ENCODE measurements at places on chromosomes 6 and 20.
A peak's percentile ranks its signal among the peaks of the same experiment; 100 is the strongest.

DNA sequence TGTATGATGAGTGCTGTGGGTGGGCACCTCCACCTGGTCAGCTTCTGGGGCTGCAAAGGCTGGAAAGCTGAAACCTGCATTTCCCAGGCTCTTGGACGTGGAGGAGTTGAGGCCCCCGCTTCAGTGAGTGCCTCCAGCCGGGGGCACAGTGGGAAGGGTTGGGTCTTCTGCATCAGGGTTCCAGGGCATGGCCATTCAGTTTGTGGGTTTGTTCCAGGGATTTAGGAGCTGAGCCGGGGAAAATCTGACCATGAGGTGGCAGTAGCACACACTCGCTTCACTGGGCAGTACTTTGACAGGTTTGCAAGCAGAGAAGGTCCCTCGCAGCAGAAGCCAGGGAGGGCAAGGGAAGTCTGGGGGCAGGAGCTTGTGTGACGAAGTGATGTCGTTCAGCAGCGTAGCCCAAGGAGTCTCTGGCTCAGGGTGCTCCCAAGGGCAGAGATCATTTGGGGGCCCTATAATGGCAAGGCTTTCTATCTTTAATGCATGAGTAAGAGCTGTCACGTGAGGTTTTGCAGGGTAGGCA is 69.5 kb upstream of the SULF2 start:
- no peak for DNase-seq

DNA sequence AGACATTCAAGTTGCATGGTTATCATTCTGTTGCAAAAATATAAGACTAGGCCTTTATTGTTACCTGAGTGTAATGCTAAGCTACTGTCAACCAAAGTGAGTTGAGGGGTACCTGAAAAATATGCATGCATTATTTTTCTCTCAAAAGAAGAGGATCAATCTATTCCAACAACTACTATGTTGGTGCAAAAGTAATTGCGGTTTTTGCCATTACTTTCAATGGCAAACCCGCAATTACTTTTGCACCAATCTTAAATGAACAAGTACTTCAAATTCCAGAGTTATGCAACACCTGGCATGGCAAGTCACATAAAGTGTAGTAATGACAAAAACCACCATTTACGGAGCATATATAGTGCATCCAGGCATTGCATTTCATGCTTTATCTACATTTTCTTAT is 307.0 kb upstream of the NOX3 start:
- no peak for DNase-seq

DNA sequence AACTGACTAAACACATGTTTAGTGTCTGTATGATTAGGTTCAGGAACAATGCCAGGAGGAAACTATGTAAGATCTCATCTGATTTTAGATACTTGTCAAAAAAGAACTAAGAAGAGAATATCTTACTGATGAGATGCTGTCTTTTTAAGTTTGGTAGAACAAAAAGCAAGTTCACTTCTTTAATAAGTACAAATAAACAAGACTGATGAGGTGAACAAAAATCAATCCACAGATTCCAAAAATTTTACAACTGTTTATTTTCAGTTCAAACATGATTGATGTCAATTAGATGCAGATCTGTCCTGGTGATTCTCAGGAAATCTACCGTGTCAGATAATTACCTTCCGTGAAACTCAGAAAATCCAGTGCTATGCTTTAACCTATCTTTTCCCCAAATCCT is 24.9 kb downstream of the EPHA7 start:
- DNase-seq, result no peak

GRCh38 chr6:156449128-156449527 is 328.1 kb upstream of the ARID1B start:
- no peak for DNase-seq

DNA sequence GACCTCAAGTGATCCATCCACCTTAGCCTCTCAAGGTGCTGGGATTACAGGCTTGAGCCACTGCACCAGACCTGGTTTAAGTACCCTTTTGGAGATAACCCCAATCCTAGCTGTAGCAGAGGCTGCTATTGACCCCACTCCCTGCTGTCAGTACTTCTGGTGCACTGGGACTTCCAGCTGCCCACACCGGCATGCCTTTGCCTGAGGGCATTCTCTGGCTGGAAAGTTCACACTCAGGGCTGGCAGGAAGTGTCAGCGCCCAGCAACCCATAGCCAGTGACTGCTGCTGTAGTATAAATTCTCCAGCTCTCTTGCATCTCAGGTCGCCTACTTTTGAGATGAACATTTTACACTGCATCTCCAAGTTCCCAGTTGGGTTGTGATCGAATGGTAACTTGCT is 75.3 kb downstream of the UTRN start:
- no peak for DNase-seq

GRCh38 chr6:119209452-119210205 is 131.2 kb upstream of the FAM184A start:
- no peak for DNase-seq

- no peak for DNase-seq
Measured at GRCh38 chr6:27135087-27135657, 112.3 kb upstream of the PRSS16 start.

- DNase-seq, result no peak
Measured at GRCh38 chr20:16576219-16576618, 3.0 kb upstream of the KIF16B start.

DNA sequence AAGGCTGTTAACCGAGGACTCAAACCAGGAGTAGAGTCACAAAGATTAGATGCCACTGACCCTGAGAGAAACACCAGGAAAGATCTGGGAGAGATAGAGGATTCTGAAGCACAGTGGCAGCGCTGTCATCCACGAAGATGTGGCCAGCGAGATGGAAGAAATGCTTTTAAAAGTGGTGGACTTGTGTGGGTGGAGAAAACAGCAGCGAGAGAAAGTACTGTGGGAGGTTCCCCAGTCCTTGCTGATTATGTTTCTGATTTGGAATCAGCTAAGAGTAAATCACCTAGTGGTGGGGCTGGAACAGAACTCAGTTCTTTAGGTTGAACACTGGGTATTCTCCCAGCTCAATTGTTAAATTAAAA is 435 bp upstream of the ZNF322 start:
- peak; percentile 53 for DNase-seq

DNA sequence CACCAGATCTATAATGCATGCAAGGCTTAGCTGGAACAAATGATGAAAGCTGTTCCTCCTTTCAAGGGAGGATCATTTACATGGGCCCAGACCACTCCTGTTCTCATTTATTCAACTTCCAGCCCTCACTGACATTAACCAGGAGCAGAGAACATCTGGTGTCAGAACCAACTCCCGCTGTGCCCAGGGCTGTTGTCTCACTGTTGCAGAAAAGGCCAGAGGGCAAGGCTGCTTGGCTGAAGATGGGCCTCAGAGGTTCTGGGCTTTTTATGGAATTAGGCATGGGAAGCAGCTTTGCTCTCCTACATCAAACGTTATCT is 164.2 kb downstream of the GMPR start:
- no peak for DNase-seq

- no peak for DNase-seq
Measured at GRCh38 chr6:71349395-71349794, 60.8 kb downstream of the OGFRL1 start.

Data from CD4-positive, alpha-beta T cell treated with Interleukin-4 for 1 hour (primary cell).